Esophagus (tissue), 2 donors: ENCODE measurements at places on chromosomes 3 and 15. TPM values are rescaled to one million over a fixed set of nuclear protein-coding genes. Genes with fewer than 3 reads are reported as not detected.

Gene ARHGEF26
- 7.1 TPM for polyA plus RNA-seq

Gene SCAMP5
- 0.41 TPM for polyA plus RNA-seq

Gene FBXW12
- polyA plus RNA-seq: 0.08 TPM

Gene GPR156
- 0.07 TPM for polyA plus RNA-seq

Gene DNAH1
- 4.9 TPM for polyA plus RNA-seq

Gene CHRNA7
- polyA plus RNA-seq: 0.31 TPM

Gene MINAR1
- polyA plus RNA-seq: 0.29 TPM

Gene SLC51B
- 0.12 TPM for polyA plus RNA-seq
